ENCODE measurements at places on chromosomes 5 and 9.

DNA sequence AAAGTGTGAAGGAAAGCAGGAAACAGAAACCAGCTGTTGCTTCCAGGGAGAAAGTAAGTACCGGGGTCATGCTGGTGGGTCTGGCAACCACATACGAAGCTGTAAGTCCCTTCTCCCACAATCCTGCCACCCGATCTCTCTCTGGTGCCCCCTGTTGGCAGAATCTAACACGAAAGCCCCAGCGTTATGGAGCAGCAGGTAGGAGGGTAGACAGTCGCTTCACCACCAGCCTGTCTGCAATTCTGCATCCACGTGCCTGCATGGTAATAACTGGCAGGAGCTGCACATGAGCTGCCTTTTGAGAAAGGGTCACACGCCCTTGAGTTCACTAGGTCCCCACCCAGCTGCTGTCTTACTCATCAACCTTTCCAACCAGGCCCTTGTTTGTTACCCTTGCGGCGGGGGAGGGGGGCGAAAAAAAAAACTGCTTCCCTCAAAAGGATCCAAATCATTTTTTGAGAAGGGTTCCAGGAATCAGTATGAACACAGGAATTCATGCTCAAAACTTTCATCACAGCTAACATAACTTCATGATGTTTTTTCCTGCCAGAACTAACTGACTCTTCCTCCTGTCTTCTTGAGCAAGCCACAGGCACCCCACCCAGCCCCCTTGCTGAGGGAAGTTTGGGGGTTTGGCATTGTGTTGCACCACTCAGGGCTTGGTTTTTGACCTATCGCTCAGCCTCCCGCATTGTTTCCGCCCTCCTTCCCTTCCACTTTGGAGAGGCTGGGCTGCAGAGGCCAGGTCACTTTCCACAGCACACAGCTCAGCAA, 19.6 kb upstream of the TMEM252 start:
- DNase-seq, result peak; percentile 61

GRCh38 chr5:54285686-54286085, 24.7 kb downstream of the ARL15 start:
- DNase-seq, result no peak

- no peak for DNase-seq
Observed at GRCh38 chr5:169004551-169004950, 296.4 kb downstream of the SLIT3 start.

- DNase-seq, result no peak
Observed at GRCh38 chr5:172722327-172722815, 48.6 kb downstream of the DUSP1 start.

- DNase-seq, result no peak
Observed at GRCh38 chr5:58898006-58898405, 315.1 kb downstream of the RAB3C start.

DNA sequence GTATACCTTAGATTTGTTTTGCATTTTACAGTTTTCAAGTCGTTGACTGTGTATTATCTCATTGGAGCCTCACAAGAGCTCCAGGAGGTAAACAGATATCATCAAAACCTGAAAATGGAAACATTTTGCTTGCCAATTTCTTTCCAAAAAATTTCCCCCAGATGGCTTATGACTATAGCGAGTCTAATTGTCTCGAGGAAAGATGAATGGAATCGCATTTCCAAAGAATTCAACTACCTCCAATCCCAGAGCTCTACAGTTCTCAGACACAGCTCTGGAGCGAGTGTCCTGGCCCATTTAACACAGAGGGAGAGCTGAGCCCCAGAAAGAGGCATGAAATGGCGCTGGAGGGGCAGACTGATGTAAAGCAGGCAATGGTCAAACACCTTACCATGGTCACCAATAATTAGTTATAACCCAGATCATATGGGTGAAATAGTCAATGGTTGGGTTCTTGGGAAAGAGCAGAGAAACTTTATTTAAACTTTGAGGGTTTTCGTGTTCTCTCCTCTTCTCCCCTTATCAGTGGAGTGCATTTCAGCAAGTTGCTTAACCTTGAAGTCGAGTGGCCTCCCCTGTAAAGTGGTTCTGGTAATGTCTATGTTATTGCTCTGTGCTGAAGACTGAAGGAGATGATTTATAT, 168.2 kb downstream of the ZDHHC21 start:
- no peak for DNase-seq

GRCh38 chr5:136182618-136183017, 10.3 kb downstream of the SMIM32 start:
- DNase-seq, result no peak

DNA sequence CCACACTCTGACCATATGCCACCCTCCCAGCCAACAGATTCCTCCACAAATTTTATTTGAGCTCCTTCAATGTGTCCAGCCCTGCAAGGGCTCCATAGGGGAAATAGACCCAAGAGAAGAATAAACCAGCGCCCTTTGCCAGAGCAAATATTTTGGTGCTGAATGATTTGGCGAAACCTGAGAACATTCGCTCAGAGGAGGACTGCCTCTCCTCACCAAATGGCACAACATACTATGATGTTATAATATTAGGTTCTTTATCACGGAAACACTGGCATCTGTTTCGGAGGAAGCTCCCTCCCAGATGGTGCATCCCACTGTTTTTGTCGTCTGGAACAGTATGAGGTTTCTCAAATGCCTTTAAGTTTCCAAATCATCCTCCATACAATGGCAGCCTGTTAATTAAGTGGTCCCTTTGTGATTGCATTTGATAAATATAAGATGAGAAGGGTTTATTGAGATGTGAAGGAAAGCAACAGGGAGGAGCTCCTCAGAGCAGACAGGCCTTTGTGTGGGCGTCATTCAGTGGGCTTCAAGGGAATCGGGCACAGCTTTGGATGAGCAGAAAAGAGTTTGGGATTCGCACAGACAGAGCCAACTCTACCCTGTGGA, 139.1 kb upstream of the ADRA1B start:
- DNase-seq, result no peak

DNA sequence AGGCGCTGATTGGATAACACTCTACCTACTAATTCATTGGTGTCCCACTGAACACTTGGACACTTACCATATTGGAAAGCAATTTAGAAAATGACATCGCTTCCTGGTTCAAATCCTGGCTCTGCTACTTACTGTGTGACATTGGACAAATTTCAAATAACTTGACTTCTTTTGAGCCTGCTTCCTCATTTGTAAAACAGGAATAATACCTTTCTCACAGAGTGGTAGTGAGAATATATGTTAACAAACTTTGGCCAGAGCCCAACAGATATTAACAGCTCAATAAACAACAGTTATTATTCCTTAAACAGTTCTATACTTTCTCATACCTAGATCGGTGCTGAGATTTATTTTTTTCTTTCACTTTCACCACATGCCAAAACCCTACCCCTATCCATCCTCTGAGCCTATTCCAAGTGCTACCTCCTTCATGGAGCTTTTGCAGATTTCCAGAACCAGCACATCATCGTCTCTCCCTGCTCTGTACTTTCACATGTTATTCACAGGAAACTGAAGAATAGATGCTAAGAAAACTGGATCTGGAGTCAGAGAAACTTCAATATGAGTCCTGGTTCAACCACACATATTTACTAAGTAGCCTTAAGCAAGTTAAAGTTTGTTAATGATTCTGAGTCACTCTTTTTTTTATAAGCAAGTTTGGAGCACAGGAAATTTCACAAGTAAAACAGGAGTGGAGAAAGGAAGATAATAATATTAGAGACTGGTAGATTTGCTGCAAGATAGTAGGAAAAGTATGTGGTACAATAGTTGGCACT, 92.3 kb downstream of the STRBP start:
- no peak for DNase-seq

GRCh38 chr5:75325242-75325641, 11.8 kb upstream of the HMGCR start:
- no peak for DNase-seq

DNA sequence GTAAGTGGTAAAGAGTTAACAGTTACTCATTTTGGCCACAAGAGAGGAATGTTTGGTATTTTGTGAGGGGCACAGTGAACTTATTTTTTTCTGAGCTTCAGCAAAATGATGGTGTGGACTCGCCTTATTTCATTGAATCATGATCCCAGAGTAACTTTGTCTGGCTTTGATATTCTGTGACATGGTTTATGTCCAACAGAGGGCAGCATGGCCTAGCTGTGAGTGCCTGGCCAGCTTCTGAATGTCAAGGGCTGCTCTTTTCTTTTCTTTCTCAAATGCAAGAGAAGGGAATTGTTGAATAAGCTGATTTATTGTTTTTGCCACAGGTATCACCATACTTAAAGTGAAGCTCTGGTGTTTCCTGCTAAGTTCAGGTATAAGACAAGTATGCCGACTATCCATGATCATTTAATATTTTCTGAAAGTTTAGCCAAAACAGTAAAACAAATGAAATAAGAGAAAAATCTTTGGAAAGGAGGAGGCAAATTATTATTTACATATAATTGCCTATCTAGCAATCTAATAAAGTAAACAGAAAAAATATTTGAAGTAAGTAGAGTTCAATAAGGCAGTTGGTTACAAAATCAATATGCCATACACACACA, 31.7 kb downstream of the MRPL22 start:
- DNase-seq, result no peak

GRCh38 chr9:134390947-134391318, 64.7 kb downstream of the RXRA start:
- no peak for DNase-seq
